ENCODE measurements at places on chromosomes 13 and 19. TPM values are rescaled to one million over a fixed set of nuclear protein-coding genes. Genes with fewer than 3 reads are reported as not detected.

Gene VAV1
- total RNA-seq: not detected

Gene RCBTB1
- 23.0 TPM for total RNA-seq

Gene CYP2A7
- total RNA-seq: not detected

Gene ICAM1
- 45.2 TPM for total RNA-seq

Gene PABPC3
- total RNA-seq: 0.10 TPM

Gene MRPL4
- total RNA-seq: 56.5 TPM

Gene COLGALT1
- 149 TPM for total RNA-seq

Measured in vein endothelial cell (primary cell).